Stimulated activated naive CD4-positive, alpha-beta T cell (primary cell): ENCODE measurements at places on chromosomes 1 and 21.

DNA sequence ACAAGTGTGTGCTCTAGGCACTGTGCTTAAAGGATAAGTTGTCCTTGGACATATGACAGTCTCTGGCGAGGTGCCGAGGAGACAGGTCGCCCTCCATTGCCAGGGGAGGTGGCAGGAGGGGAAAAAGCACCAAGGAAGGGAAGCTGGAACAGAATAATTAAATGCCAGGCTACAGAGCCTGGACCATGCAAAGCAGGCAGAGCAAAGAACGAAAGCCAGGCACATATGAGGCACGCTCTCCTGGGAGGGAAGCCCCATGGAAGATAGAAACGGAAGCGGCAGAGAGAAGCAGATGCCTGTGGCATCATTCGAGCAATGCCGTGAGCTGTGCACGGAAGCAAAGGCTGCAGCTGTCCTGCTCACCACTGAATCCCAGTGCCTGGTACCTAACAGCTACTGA lies 91.2 kb downstream of the JAK1 start:
- DNase-seq: no peak

- DNase-seq: no peak
Measured at GRCh38 chr1:9758559-9759121, 65.1 kb downstream of the CLSTN1 start.

DNA sequence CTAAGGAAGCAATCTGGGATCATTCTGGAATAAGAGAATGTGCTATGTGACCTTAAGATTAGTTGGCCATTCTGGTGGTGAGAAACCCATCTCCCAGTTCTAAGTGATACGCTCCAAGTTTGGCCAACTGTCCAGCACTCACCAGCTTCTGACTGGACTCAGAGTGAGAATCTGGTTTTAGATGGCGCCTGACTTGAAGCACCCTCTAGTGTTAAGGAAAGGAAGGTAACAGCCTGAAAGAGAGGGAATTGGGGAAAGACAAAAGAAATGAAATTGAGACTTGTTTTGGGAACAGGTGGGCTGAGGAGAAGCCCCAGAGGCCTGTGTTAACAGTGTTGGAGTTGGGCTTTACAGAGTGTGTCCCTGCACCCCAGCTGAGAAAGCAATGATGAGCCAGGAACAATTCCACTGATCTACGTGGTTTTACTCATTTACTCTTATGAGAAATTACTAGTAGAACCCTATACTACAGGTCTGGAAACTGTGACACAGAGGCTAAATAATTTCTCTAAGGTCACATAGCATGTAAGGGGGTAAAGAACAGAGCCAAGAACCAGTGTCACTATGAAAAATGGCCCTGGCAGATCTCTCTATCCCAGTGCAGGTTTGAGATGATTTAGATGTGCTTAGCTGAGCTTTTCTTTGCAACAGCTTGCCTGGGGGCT lies 9.3 kb upstream of the FCAMR start:
- DNase-seq: no peak

GRCh38 chr1:28160782-28161266 lies 15.7 kb downstream of the PTAFR start:
- DNase-seq: no peak

DNA sequence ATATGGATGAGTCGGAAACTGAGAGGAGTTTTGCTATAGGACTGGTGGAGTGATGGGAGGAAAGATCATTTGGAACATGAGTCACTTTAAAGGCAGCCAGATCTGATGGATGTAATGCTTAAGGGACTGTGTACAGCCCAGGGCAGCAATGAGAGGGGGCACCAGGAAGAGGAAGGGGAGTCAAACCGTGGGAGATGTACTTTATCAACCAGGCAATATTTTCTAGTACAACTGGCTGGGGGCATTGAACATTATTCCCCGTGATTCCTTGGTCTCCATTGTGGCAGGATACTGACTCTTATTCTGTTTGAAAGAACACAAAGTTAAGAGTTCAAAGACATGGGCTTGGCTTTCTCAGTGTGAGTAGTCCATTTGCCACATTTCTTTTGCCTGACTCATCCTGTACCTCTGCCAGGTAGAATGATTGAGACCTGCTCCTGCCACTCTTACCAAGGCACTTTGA lies 268.2 kb upstream of the NR5A2 start:
- no peak for DNase-seq

- no peak for DNase-seq
Measured at GRCh38 chr1:153430561-153430960, 14.2 kb downstream of the S100A7A start.

DNA sequence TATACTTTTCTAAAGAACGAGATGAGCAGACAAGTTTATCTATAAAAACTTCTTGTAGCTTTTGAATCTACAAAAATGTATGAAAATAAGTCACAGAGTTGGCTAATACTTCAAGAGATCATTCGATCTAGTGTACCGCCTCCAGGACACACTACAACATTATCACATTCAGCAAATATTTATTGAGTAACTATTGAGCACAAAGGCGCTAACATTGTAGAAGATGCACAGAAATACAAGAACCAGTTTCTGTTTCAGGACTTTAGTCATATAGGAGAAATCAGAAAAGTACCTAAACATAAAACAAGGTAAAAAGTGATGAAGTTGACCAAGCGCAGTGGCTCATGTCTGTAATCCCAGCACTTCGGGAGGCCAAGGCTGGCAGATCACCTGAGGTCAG lies 20.6 kb downstream of the WASF2 start:
- no peak for DNase-seq

DNA sequence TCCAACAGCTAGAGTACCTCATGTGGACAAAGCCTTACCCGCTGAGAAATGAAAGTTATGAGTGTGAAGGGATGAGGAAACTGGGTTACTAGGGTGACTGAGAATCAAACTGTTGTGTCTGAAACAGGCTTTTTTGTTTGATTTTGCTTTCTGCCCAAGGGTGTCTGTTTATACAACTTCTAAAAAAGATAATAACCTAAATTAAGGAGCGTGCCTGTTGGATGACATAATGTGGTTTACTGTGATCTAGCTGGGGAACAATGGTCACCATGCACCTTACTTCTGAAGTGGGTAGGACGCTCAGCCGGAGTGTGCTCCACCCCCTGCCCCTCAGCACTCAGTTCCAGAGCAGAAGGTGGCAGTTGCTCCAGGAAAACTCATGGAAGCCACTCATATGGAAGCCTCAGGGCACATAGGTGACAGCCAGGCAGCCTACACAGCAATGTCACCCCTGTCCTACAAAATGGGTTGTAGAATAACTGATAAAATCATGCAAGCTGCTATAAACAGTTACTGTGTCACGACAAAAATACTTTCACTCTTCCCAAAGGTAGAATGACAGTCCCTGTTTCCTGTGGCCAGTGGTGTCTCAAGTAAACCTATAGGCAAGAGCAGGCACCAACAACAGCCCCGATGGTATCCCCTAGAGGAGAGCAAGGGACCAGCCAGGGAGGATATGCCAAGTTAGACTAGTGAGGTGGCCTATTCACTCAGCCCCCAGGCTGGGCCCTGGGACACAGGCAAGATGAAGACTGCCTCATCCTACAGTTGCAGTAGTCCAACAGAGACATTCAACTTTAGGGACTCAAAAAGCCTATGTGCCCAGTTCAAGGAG lies 29.3 kb downstream of the SIPA1L2 start:
- DNase-seq: no peak

DNA sequence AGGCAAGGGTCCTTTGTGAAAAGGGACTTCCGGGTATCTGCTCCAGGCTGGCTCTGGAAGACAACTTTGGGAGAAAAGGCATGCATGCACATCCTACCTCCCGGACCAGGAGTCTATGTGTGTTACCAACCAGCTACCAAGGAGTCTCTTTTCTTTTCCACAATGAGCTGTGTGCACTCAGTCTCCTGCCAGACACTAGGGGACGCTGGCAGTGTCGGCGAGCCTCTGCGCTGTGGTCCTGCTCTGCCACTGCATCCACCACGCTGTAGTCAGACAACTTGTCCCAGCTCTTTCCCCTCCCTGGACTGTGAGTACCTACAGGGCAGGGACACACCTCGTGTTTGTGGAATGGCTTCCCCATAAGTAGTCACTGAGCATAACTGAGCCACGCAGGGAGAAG lies 5.1 kb upstream of the SSR2 start:
- DNase-seq: no peak

- no peak for DNase-seq
Measured at GRCh38 chr1:233394860-233395717, 67.6 kb downstream of the MAP3K21 start.

DNA sequence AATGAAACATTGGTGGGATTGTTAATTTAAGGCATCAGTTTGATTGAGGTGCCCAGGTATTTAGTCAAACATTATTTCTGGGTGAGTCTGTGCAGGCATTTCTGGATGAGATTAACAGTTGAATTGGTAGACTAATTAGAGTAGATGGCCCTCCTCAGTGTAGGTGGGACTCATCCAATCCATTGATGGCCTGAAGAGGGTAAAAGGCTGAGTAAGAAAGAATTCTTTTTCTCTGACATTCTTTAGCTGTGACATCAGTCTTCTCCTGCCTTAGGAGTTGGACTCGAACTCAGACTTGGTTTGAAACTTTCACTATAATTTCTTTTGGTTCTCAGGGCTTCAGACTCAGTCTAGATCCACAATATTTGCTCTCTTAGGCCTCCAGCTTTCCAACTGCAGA lies 59.6 kb upstream of the ADAMTS5 start:
- no peak for DNase-seq

- DNase-seq: no peak
Measured at GRCh38 chr1:94678202-94678848, 136.8 kb upstream of the F3 start.

DNA sequence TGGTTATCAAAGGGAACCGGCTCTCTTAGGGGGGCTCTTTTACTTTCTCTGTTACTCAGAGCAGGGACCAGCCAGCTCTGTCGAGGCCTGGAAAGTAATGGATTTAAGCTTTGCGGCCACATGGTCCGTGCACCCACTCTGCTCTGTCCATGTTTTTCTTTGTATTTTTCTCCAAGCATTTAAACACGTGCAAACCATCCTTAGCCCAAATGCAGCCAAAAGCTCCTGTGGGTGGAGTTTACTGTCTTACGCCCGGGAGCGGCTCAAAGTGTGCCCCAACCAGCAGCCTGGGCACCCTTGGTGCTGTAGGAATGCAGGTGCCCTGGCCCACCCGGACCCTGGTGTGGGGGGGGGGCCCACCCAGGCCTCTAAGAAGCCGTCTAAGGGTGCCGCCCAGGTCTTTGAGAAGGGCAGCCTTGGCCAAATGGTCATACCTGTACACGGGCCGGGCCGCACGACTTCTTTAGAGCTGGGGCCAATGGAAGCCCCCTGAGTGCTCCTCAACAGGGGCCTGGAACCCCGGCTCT lies 29.2 kb upstream of the POFUT2 start:
- no peak for DNase-seq

DNA sequence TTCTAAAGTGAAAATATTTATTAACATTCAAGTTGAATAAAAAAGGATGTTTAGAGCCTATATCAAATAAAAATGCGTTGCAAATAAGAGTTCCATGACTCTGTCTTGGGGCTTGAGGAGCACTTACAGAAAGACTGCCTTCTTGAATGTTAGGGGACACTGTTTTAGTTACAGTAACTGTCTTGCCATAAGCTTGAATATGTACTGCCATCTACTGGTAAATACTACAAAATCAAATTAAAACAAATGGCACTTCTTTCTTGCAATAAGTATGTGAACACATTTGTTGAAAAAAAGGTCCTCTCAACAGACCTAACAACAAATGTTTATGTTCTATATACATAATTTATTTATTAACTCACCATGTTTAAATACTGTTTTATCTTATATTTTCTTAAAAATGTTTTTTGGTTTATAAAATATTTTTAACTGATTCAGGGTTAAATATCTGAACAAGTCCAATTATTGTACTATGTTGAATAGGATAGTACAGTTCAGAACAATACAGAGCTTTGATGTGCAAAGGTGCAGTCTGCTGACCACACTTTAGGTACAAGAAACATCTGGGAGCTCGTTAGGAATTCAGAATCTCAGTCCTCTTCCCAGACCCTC lies 199.5 kb downstream of the LRRIQ3 start:
- DNase-seq: no peak

DNA sequence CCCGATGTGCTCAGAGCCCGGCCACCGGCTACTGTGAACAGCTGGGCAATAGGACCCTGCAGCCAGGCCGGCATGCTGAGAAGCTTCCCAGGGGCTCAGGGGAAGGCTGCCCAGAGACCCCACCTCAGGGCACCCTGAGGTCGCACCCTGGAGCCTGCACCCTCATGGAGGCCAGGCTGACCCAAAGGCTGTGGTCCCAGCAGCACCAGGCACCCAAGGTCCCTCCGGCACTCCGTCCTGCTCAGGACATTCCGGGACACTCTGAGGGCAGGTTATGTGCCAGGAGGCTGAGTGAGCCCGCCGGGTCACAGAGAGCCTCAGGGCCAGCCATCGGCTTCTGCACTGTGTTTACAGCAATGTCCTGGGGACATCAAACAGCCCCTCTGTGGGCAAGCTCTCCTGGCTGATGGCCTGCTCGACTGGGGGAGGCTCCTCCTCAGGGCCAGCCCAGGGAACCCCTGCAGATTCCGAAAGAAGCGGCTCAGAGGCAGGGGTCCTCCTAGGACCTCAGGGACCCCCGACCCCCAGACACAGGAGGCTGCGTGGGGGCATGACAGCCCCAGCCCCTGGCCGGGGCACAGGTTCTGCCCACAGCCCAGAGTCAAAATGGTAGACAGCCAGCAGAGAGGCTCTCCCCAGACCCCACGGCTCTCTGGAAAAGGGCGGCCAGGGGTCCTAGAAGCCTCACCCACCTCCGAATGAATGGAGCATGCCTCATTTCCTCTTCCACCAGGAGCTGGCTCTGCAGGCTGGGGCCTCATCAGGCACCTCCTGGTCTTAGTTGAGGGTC lies 8.2 kb downstream of the SLC19A1 start:
- DNase-seq: no peak

DNA sequence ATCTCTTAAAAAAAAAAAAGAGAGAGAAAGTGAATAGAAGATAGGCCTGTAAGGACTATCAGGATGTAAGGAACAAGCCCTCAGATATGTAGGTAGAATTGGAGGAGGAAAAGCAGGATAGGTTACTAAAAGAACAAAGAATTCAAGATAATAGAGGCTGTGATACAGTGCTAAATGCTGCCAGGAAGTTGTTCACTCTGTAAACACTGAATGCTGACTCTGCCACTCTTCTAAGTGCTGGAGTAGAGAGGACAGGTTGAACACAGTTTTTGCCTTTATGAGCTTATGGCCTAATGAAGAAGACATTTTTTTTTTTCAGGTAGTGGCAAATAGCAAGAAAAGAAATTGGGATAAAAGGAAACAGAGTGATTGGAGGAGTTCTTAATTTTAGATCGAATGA lies 90.6 kb upstream of the ZNF678 start:
- no peak for DNase-seq

GRCh38 chr1:223179786-223180185 lies 36.7 kb upstream of the TLR5 start:
- DNase-seq: no peak
